ENCODE measurements at places on chromosomes 7 and 10. TPM values are rescaled to one million over a fixed set of nuclear protein-coding genes. Genes with fewer than 3 reads are reported as not detected.

ODAD2 gene
- total RNA-seq, result 5.5 TPM

MSMB gene
- not detected for total RNA-seq

TIMM23B gene
- total RNA-seq, result 20.8 TPM

RBP3 gene
- total RNA-seq, result not detected

SPDYE2B gene
- not detected for total RNA-seq
